CD8-positive, alpha-beta memory T cell (primary cell): ENCODE measurements at places on chromosomes 11 and 22. TPM values are rescaled to one million over a fixed set of nuclear protein-coding genes. Genes with fewer than 3 reads are reported as not detected.

Gene SEZ6L
- not detected for total RNA-seq

Gene LRRC32
- total RNA-seq, result 1.5 TPM

Gene LYVE1
- not detected for total RNA-seq

- no peaks in the 10 kb centered on the region for H3K27me3 ChIP-seq
- no peak overlapping the region for H3K27ac ChIP-seq
- no peak overlapping the region for H3K4me3 ChIP-seq
- no peaks in the 10 kb centered on the region for H3K36me3 ChIP-seq
Observed at GRCh38 chr11:123672568-123672967, 18.1 kb upstream of the SCN3B start.

- no peaks in the 10 kb centered on the region for H3K27me3 ChIP-seq
- no peak overlapping the region for H3K27ac ChIP-seq
- no peaks in the 10 kb centered on the region for H3K36me3 ChIP-seq
- peaks cover 40% of the 10 kb centered on the region for H3K4me1 ChIP-seq
- no peak overlapping the region for H3K4me3 ChIP-seq
- DNase-seq, result no peak
Observed at GRCh38 chr11:13289081-13289480, 11.5 kb downstream of the BMAL1 start.

DNA sequence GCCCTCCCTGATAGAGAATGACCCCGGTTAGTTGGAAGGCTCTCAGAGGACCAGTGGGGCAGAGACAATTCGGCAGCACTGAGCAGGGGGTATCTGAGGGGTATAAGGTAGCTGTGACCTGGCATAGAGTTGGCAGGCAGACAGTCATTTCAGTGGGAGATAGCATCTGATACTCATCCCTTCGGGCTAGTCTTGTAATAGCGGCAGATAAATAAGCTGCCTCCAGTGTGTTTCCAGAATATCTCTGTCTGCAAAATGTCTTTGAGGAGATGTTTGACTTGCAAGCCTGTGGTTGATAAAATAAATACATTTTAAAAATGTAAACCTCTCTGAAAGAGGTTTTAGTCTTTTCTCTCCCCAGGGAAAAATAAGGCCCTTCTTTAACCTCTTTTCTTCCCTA, 54.2 kb downstream of the TEAD1 start:
- H3K4me3 ChIP-seq, result no peak overlapping the region
- peaks cover 3% of the 10 kb centered on the region for H3K27me3 ChIP-seq
- H3K27ac ChIP-seq, result no peak overlapping the region
- DNase-seq, result no peak
- H3K36me3 ChIP-seq, result no peaks in the 10 kb centered on the region

GRCh38 chr11:5281596-5281995, 11.9 kb upstream of the HBE1 start:
- no peaks in the 10 kb centered on the region for H3K4me1 ChIP-seq
- no peak overlapping the region for H3K4me3 ChIP-seq
- no peak overlapping the region for H3K27ac ChIP-seq
- H3K36me3 ChIP-seq, result no peaks in the 10 kb centered on the region

DNA sequence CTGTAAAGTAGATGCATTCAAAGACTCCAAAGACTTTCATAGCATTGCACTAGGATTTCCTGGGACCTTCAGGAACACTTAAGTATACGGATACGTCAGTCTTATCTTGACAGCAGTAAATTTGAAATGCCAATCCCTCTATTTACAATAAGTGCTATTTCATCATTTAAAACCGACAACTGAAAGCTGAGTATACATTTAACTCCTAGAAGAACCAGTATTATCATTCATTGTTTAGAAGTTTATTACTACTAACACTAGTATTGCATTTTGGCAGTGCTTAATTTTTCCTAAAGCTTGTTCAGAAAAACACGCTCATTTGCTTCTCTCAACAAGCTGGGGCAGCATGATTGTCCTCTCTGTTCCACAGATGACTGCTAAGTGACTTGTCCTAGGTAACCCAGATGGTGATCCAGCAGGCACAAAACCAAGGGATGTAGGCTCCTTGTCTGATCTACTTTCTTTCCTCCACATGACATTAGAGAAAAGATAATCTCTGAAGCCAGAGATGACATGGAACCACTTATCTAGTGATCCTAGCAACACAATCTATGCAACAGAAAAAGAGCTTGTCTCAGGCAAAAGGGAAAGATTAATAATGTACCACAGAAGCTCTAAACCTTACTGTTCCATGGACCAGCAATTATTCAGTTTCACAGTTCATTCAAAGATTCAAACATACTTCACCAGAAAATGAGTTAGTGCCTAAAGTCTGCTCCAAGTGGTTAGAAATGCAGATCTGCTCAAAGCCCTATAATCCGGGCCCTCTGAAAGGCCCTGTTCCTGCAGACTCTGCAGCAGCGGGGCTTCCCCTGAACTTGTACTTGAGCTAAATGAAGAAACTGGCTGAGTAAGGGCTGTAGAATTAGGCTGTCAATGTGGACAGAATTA, 5.2 kb downstream of the MAML2 start:
- H3K27me3 ChIP-seq, result no peaks in the 10 kb centered on the region
- peaks cover 74% of the 10 kb centered on the region for H3K4me1 ChIP-seq
- peak overlapping the region; percentile 21 for H3K27ac ChIP-seq
- peak overlapping the region; percentile 99 for H3K4me3 ChIP-seq

- DNase-seq, result no peak
- H3K4me1 ChIP-seq, result no peaks in the 10 kb centered on the region
- no peaks in the 10 kb centered on the region for H3K27me3 ChIP-seq
- H3K4me3 ChIP-seq, result no peak overlapping the region
Observed at GRCh38 chr11:99432677-99433076, 411.9 kb downstream of the CNTN5 start.

- no peak for DNase-seq
- H3K4me3 ChIP-seq, result no peak overlapping the region
- no peaks in the 10 kb centered on the region for H3K27me3 ChIP-seq
- H3K36me3 ChIP-seq, result no peaks in the 10 kb centered on the region
Observed at GRCh38 chr11:69615545-69616278, 25.2 kb upstream of the CCND1 start.

DNA sequence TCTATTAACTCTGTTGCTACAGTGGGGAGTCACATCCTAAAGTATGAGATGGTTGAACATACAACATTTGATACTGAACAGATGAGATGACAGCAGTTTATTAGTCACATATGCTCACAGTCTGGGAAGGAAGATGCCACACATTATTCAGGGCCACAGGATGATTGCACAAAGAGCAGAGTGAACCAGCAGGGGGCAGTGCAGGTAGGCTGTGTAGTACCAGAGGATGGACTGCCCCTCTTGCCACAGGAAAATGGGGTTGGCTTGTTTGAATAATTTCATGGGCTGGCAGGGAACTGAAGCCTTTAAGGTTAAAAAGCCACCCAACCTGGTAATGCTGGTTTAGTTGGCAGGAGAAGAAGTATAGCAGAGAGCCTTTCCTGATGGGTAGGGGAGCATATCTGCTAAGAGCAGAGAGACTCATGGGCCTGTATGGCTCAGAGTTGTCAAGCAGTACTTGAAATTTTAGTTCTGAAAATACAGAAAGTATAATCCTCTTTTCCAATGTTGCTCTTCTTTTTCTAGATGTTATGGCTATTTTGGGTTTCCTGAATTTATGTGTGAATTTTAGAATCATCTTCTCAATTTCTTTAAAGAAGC, 180.4 kb upstream of the B3GAT1 start:
- no peak for DNase-seq
- H3K36me3 ChIP-seq, result no peaks in the 10 kb centered on the region
- H3K4me3 ChIP-seq, result no peak overlapping the region
- no peak overlapping the region for H3K27ac ChIP-seq

DNA sequence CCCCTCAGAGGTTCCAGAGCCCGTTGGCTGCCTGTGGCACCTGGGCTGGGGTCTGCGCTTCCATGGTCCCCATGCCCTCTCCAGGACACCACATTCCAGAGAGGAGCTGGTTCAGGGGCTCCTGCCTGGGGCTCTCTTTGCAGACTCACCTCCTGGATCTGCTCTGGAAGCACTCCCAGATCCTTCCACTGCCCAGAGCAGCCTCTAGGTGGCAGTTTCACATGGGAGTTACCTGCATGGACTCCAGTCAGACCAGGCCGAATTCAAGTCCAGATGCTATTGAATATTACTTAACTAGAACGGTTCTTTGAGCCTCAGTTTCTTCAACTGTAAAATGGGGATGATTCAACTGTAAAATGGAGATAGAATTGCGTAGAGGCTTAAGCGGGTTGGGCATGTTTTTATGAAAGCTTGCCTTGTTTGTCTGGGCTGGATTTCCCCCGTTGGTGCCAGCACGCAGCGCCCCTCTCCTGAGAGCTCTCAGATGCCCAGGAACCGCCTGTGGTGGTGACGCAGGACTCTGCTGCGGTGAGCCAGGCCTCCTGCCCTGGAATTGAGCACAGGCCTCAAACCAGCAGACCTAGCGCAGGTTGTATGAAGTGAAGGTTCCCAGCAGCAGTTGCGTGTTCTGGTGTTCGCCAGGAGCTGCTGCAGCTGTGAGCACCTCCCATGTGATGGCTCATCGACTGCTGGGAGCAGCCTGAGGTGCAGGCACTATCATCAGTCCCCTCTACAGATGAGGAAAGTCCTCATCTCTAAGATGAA, 44.2 kb downstream of the LMO1 start:
- no peak overlapping the region for H3K27ac ChIP-seq
- no peaks in the 10 kb centered on the region for H3K27me3 ChIP-seq
- no peaks in the 10 kb centered on the region for H3K36me3 ChIP-seq
- no peak overlapping the region for H3K4me3 ChIP-seq
- DNase-seq, result no peak
- no peaks in the 10 kb centered on the region for H3K4me1 ChIP-seq

DNA sequence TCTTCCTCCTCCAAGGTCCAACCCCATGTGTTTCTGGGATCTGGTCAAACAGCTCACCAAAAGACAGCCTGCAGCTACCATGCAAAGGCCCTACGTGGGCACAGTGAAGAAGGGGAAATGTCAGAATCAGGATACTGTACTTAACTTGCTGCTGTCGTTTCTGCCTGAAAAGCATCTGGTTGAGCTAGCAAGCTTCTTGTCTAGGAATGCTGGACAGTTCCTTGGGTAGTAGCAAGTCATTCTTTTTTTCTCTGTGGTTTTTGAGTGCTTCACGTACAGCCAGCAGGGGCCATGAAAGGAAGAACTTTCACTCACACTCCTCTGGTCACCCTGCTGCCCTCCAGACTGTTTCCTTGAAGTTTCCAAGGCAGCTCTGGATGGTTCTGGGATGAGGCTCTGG, 24.7 kb downstream of the RCOR2 start:
- H3K4me1 ChIP-seq, result peaks cover 55% of the 10 kb centered on the region
- no peak for DNase-seq
- no peak overlapping the region for H3K27ac ChIP-seq
- peaks cover 22% of the 10 kb centered on the region for H3K36me3 ChIP-seq
- no peak overlapping the region for H3K4me3 ChIP-seq
- no peaks in the 10 kb centered on the region for H3K27me3 ChIP-seq

DNA sequence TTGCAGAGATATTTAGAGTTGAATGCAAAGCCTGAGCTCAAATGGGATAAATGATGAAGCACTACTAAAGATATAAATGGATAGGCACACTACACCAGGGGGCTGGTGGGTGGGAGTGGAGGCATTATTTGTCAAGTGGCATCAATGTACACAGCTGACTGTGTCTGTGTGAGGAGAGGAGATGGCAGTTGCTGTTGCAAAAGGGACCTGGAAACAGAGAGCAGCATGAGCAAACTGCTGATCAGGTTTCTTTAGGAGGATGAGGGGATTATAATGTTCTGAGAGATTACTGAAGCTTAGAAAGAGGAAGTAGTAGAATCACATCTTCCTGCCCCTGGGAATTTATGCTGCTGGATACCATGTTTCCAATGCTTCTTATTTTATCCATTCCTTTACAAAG, 39.4 kb upstream of the LIN7C start:
- H3K4me1 ChIP-seq, result no peaks in the 10 kb centered on the region
- H3K36me3 ChIP-seq, result no peaks in the 10 kb centered on the region
- DNase-seq, result no peak
- no peak overlapping the region for H3K4me3 ChIP-seq
- H3K27me3 ChIP-seq, result no peaks in the 10 kb centered on the region
- H3K27ac ChIP-seq, result no peak overlapping the region

GRCh38 chr22:32859743-32860142, 58.2 kb downstream of the TIMP3 start:
- H3K36me3 ChIP-seq, result no peaks in the 10 kb centered on the region
- H3K4me3 ChIP-seq, result no peak overlapping the region
- DNase-seq, result no peak
- H3K27me3 ChIP-seq, result no peaks in the 10 kb centered on the region
- H3K4me1 ChIP-seq, result no peaks in the 10 kb centered on the region
